ENCODE measurements at places on chromosomes 6 and 20.

DNA sequence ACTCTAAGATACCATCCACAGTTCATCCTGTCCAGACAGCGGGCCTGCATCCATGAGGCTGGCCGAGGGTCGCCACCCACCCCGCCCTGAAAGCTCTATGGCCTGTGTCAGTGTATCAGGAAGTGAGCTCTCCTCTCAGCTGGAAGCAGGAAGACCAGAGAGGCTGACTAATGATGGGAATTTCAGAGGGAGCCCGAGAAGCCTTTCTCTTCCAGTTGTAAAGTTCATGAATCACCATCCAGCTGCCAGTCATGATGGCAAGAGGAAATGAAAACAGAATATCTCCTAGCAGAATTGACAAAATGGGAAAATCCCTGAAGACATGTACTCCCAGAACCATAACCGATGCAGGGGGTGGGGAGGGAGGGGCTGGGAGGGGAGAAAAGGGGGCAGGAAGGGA lies 109.6 kb upstream of the RPS6KA2 start:
- DNase-seq, result no peak

DNA sequence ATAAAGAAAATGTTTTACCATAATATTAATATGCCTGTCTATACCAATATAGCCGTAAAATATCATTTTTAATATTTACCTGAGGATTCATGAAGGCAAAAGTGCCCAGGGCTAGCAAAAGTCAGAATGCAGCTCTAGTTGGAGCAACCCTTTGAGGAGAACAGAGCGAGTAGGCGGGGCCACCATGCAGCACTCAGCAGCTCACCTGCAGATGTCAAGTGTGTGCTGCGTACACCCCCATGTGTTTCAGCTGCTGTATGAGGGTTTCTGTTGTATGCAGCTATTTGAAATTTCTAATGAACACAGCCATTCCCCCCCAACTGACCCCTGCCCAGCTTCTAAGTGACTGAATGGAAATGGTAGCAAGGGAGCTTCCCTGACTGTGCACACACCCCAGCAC lies 508.0 kb downstream of the QKI start:
- no peak for DNase-seq

GRCh38 chr6:33740794-33741193 lies 5.9 kb downstream of the IP6K3 start:
- no peak for DNase-seq

GRCh38 chr6:112029045-112029822 lies 24.7 kb upstream of the CCN6 start:
- DNase-seq, result peak; percentile 39

- no peak for DNase-seq
Measured at GRCh38 chr6:150874179-150874578, 8.7 kb downstream of the MTHFD1L start.

- DNase-seq, result no peak
Measured at GRCh38 chr6:106300944-106301343, 24.6 kb downstream of the ATG5 start.

GRCh38 chr6:88174906-88175305 lies 8.8 kb upstream of the CNR1 start:
- no peak for DNase-seq

- no peak for DNase-seq
Measured at GRCh38 chr6:34526241-34526972, 29.7 kb downstream of the SPDEF start.

GRCh38 chr6:34172961-34173775 lies 27.3 kb upstream of the GRM4 start:
- no peak for DNase-seq

GRCh38 chr6:152201120-152201519 lies 393.6 kb downstream of the ESR1 start:
- no peak for DNase-seq

DNA sequence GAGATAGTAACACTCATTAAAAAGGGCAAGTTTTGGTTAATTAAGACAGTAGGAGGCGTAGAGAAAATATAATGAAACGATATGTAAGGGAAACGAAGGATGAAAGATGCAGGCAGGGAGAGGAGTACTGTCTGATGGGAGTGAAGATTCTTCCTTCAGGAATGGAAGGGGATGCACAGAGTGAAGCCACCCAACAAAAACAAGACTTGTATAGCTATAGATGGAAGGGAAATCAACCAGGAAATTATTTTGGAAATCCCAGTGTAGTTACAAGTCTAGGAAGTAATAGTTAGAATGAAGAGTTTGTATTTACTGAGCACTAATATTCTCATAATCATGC lies 19.7 kb upstream of the HLA-DRB1 start:
- no peak for DNase-seq

GRCh38 chr20:50513169-50514034 lies 3.2 kb downstream of the PTPN1 start:
- DNase-seq, result no peak

- no peak for DNase-seq
Measured at GRCh38 chr6:151689499-151690201, 117.8 kb upstream of the ESR1 start.

DNA sequence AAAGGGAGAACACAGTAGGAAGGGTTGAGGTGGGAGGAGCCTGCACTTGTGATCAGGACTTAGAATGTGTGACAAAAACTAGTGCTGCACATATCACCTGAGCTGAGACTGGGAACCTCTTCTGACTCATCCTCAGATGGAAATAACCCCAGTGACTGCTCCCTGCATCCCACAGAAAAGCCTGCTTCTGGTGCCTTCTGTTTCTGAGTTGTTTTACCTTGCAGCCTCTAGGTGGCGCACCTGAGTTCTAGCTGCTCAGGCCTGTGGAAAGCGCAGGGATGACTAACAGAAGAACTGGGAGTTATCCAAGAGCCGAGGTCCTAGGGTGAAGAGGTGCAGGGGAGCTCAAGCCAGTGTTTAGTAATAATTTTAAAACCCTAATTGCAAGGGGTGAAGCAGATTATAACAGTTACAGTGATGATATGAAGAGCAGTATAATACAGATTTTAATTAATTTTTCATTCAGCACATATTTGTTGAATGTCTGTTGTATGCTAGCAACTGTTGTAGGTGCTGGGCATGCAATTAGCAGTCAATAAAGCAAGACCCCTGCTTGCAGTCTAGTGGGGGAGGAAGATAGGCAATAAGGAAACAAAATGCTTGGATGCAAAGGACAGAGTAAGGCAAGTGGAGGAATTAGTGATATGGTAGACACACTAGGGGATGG lies 302.5 kb downstream of the DHX35 start:
- peak; percentile 1 for DNase-seq

GRCh38 chr6:36292170-36292569 lies 22.3 kb downstream of the PNPLA1 start:
- no peak for DNase-seq

DNA sequence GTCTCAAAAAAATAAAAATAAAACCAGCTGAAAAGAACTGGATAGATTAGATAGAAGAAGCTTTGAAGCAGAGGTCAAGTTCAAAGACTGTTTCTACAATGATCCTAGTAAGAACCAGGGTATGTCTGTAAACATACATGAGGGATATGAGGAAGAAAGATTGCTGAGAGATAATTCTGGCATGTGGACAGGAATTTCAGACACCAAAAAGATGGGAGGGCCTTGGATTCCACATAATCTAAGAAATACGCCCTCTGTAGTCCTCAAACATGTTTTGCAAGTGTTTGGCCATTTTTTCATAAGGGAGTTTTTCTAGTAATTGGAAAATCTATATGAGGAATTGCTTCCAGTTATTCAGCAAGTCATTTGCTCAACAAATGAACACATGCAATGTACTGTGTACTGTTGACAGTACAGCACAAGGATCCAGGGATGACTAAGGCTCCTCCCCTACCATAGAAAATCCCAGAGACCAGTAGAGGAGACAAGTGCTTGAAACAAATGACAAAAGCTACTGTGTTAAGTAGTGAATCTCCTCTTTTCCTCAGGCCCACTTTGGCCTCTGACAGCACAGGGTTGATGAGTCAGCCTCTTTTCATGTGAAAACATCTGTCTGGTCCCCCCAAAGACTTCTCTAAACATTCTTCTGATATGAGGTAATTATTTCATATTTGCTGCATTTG lies 795.9 kb downstream of the MAFB start:
- no peak for DNase-seq

Measured in activated T-helper 1 cell treated with Interleukin-2 at 50 U/mL for 16 hours (primary cell).